ENCODE measurements at places on chromosomes 1 and 21. TPM values are rescaled to one million over a fixed set of nuclear protein-coding genes. Genes with fewer than 3 reads are reported as not detected.

GRCh38 chr1:204493984-204494280 lies 673 bp downstream of the PIK3C2B start:
- H3K36me3 ChIP-seq = peaks cover 39% of the 10 kb centered on the region
- peak; percentile 48 for DNase-seq
- peaks cover 65% of the 10 kb centered on the region for H3K4me1 ChIP-seq

NBPF10 gene
- total RNA-seq = 0.26 TPM

DNA sequence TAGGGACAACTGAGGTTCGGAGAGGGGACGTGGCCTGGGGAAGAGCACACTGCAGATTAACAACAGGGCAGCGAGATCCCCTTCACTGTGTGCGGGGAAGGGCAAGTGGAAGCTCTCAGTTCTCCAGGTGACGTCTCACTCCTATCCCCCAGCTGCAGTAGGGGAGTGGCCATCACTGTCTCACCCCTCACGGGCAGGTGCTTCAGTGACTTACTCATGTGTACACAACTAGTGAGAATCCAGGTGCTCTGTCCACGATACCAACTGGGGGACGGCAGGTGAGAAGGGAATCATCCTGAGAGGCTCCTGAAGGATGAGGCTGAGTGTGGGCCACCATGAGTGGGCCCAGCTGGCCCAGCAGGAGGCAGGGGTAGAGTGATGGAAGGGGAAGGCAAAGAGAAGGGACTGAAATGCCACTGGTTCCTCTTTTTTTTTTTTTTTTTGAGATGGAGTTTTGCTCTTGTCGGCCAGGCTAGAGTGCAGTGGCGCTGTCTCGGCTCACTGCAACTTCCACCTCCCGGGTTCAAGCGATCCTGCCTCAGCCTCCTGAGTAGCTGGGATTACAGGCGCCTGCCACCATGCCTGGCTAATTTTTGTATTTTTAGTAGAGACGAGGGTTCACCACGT lies 25.9 kb downstream of the RHBG start:
- H3K36me3 ChIP-seq = peaks cover 3% of the 10 kb centered on the region
- no peaks in the 10 kb centered on the region for H3K4me1 ChIP-seq
- no peak for DNase-seq
- no peaks in the 10 kb centered on the region for H3K27me3 ChIP-seq
- H3K4me3 ChIP-seq = no peak overlapping the region

- no peak overlapping the region for H3K4me3 ChIP-seq
- no peak for DNase-seq
- peaks cover 14% of the 10 kb centered on the region for H3K4me1 ChIP-seq
- peaks cover 3% of the 10 kb centered on the region for H3K36me3 ChIP-seq
- H3K27ac ChIP-seq = no peak overlapping the region
These were observed 30.5 kb upstream of the BTG2 start for GRCh38 chr1:203274603-203275381.

DNA sequence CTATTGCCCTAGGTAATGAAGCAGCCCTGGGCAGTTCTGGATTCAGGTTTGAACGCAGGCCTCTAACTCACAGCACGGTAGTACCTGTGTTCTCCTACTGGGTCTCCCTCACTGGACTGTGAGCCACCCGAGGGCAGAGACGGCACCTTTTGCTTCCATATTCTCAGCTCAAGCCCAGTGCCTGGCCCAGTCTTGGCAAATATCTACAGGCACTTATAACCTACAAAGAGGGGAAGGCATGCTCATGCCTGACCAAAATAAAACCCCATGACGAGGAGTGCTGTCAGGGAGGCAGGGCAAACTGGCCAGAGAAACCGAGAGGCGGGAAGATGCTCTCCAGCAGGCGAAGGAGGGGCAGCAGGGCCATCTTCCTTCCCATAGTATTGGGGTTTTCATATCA lies 91.1 kb downstream of the DDX20 start:
- H3K36me3 ChIP-seq = no peaks in the 10 kb centered on the region
- H3K27me3 ChIP-seq = peaks cover 6% of the 10 kb centered on the region
- H3K27ac ChIP-seq = no peak overlapping the region
- DNase-seq = no peak
- no peak overlapping the region for H3K4me3 ChIP-seq

FAM229A gene
- total RNA-seq = 8.5 TPM

SELE gene
- 14.3 TPM for total RNA-seq

GRCh38 chr1:186050360-186050759 lies 316.2 kb downstream of the HMCN1 start:
- no peak overlapping the region for H3K4me3 ChIP-seq
- H3K4me1 ChIP-seq = no peaks in the 10 kb centered on the region
- no peak overlapping the region for H3K27ac ChIP-seq
- no peaks in the 10 kb centered on the region for H3K27me3 ChIP-seq
- DNase-seq = no peak

GRCh38 chr1:229941160-229941559 lies 125.9 kb upstream of the GALNT2 start:
- H3K27ac ChIP-seq = no peak overlapping the region
- no peaks in the 10 kb centered on the region for H3K4me1 ChIP-seq
- no peak for DNase-seq

MAP1LC3C gene
- total RNA-seq = 1.7 TPM

GMEB1 gene
- total RNA-seq = 22.7 TPM

- no peak for DNase-seq
- H3K27me3 ChIP-seq = peaks cover 2% of the 10 kb centered on the region
- H3K36me3 ChIP-seq = no peaks in the 10 kb centered on the region
- no peak overlapping the region for H3K4me3 ChIP-seq
- peaks cover 4% of the 10 kb centered on the region for H3K4me1 ChIP-seq
These were observed 93.1 kb upstream of the BCAR3 start for GRCh38 chr1:93774707-93775106.

DNA sequence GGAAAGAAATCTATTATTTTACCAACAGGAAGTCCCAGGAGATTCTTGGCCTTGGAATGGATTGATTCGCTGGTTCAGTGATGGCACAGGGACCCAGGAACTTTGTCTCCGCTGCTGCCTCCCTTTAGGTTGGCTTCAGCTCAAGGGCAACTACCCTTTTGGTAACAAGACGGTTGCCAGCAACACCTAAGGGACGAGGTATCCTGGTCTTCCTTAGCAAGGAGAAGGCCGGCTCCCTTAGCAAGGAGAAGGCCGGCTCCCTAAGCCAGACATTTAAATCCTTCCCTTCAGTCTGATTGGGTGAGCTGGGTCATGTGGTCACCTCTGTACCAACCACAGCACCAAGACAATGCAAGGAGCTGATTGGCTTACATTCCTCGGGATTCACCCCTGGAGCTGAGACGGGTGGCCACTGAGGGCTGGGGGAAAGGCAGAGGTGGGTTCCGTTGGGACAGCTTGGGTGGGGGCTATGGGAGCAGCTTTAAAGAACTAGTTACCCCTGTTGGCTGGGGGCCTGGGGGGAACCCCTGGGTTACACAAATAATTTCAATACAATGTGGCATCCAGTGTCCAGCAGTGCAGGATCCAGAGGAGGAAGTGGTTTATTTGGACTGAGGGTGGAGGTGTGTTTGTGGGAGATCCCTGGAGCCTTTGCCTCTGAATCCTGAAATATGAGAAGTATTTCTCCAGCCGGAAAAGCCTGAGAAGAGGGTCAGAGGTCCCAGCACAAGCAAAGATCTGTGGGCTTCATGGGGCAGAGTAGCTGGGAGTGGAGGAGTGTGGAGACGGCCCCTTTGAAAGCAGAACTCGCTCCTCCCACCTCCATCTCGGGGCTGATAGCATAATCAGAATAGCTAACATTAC lies 20.7 kb upstream of the CLIC4 start:
- H3K27ac ChIP-seq = peak overlapping the region; percentile 85

DNA sequence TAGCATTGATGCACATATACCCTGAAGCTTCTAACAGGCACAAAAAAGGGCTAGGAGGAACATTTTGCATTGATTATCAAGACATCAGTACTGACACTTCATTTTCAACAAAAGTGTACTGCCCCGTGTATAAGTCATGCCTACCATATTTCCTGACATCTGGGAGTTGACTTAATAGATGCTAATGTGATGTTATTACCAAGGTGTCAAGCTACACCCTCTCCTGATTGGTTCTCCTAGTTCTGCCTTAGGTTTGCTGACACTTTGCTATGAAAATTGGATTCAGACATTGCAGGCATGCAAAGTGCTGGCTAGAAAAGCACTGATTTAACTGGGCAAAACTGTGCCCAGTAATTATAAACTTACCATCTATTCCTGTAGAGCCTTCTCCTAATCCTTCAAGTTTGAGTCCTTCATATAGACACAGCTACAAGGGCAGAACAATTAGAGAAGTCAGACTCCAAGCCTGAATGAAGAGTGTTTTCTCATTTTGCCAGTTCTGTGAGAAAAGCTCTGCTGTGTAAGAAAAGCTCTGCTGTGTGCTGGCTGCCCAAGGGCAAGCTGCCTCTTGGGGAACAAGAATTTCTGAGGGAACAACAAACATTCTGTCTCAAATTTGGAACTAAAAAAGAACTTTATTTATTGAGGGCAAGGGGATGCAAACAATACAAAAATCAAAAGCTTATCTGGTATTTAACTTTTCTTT lies 11.2 kb downstream of the S100A10 start:
- no peak overlapping the region for H3K4me3 ChIP-seq
- H3K27me3 ChIP-seq = no peaks in the 10 kb centered on the region
- peaks cover 12% of the 10 kb centered on the region for H3K36me3 ChIP-seq
- DNase-seq = no peak

DNA sequence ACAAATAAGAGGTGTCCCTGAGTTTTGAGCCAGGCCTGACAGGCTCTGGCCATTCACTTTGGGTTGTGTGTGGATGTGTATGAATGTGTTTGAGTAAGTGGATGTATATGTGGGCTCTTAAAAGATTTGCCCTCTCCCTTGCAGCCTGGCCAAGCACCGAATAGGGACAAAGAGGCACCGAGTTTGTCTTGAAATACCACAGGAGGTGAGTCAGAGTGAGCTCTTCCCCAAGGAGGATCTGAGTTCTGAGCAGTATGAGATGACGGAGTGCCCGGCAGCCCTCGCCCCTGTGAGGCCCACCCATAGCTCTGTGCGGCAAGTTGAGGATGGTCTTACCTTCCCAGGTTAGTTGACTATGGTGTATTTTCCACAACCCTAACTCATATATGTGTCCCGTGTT lies 19.0 kb downstream of the KDM4A start:
- peaks cover 62% of the 10 kb centered on the region for H3K36me3 ChIP-seq
- H3K4me3 ChIP-seq = peak overlapping the region; percentile 72
- DNase-seq = no peak
- H3K4me1 ChIP-seq = no peaks in the 10 kb centered on the region

CFAP57 gene
- total RNA-seq = 0.49 TPM

DNA sequence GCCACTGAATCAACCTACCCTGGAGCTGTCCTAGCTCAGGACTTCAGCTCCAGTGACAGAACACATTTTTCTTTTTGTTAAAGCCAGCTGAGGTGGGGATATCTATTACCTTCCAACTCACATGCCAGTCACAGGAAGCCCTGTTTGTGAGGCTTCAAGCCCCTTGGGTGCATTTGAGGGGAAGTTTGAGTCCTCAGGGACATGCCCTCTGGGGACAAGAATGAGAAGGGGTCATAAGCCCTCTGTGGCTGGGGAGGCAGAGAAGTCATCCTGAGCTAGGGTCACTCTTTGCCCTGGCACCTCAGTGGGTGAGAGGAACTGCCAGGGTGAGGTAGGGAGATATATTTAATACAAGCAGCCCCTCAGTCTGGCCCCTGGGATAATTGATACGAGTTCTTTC lies 33.5 kb upstream of the CLDN14 start:
- peaks cover 13% of the 10 kb centered on the region for H3K4me1 ChIP-seq
- no peak overlapping the region for H3K27ac ChIP-seq
- H3K4me3 ChIP-seq = no peak overlapping the region
- H3K27me3 ChIP-seq = peaks cover 2% of the 10 kb centered on the region
- no peaks in the 10 kb centered on the region for H3K36me3 ChIP-seq

- no peaks in the 10 kb centered on the region for H3K36me3 ChIP-seq
- H3K27me3 ChIP-seq = peaks cover 12% of the 10 kb centered on the region
- no peak overlapping the region for H3K27ac ChIP-seq
- DNase-seq = peak; percentile 56
- H3K4me1 ChIP-seq = no peaks in the 10 kb centered on the region
- no peak overlapping the region for H3K4me3 ChIP-seq
These were observed 80.7 kb downstream of the VWA5B1 start for GRCh38 chr1:20371411-20371810.

DNA sequence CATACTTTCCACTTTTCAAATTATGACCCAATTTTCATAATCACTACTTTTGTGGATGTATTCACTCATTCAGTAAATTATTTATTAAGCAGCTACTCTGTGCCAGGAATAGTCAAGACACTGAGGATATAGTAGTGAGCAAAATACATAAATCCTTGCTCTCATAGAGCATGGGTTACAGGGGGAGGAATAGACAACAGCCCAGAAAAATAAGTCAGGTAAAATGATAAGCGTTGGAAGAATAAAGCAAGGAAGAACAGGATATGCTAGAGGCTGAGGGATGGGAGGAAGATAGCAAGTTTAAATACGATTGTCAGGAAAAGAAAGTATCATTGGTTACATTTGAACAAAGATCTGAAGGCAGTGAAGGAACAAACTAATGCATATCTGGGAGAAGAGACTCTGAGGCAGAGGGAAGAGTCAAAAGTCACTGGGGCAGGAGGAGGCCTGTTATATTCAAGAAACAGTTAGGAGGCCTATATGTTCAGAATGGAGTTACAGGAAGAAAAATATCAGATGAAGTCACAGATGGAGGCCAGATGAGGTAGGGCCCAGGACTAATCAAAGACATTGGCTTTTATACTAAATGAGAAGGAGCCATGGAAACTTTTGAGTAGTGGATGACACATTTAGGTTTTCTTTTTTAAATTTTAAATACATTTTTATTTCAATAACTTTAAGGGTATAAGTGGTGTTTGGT lies 42.9 kb downstream of the SEC22B start:
- DNase-seq = no peak
- H3K27me3 ChIP-seq = no peaks in the 10 kb centered on the region
- H3K4me1 ChIP-seq = peaks cover 3% of the 10 kb centered on the region
- no peaks in the 10 kb centered on the region for H3K36me3 ChIP-seq
- no peak overlapping the region for H3K4me3 ChIP-seq

GRCh38 chr1:209855623-209856022 lies 27.9 kb downstream of the UTP25 start:
- no peak overlapping the region for H3K4me3 ChIP-seq
- H3K27me3 ChIP-seq = peaks cover 4% of the 10 kb centered on the region
- no peak overlapping the region for H3K27ac ChIP-seq
- H3K36me3 ChIP-seq = peaks cover 4% of the 10 kb centered on the region
- H3K4me1 ChIP-seq = peaks cover 3% of the 10 kb centered on the region
- DNase-seq = no peak

DNA sequence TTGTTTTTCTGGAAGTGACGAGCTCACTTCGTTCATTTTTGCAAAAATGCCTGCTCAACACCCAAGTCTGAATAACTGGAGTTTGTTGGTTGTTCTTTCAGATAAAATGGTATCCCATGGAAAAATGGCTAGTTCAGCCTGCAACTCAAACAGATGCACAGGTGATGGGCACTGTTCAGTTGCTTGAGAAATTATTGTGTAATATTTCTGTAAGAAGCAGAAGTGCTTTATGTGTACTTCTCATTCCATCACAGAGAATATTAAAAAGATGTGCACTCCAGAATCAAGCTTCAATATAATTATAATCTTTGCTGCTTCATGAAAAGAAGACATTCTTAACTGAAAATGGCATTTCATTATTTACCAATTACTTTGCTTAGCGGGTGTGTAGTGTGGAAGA lies 9.1 kb downstream of the SYT2 start:
- no peak overlapping the region for H3K4me3 ChIP-seq
- H3K36me3 ChIP-seq = no peaks in the 10 kb centered on the region
- peaks cover 6% of the 10 kb centered on the region for H3K4me1 ChIP-seq
- DNase-seq = no peak
- H3K27ac ChIP-seq = no peak overlapping the region
- H3K27me3 ChIP-seq = peaks cover 2% of the 10 kb centered on the region

TTLL10 gene
- not detected for total RNA-seq

PRAMEF5 gene
- not detected for total RNA-seq

CD2 gene
- total RNA-seq = not detected

GRCh38 chr1:239044829-239045228 lies 341.5 kb upstream of the CHRM3 start:
- no peak overlapping the region for H3K4me3 ChIP-seq
- H3K27me3 ChIP-seq = peaks cover 1% of the 10 kb centered on the region
- DNase-seq = no peak
- H3K27ac ChIP-seq = no peak overlapping the region
- H3K36me3 ChIP-seq = no peaks in the 10 kb centered on the region
